NCI-H446 (cell line): ENCODE measurements at places on chromosomes 13 and 19.
A peak's percentile ranks its signal among the peaks of the same experiment; 100 is the strongest.

GRCh38 chr13:21022056-21022979 lies 39.1 kb downstream of the LATS2 start:
- DNase-seq, result no peak

DNA sequence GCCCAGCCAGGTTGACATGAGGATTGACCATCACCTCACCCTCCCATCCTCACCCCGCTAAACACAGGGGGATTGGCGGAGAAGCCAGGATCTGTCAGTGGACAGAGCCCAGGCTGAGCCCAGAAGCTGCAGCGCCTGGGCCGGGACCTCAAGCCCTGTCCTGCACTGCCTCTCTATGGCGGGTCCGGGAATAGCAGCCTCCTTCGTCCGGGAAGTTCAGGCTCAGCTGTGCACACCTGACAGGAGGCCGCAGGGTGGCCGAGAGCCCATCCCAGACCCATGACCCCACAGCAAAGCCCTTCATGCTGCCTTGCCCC lies 67.8 kb downstream of the SPACA7 start:
- DNase-seq, result peak; percentile 6

DNA sequence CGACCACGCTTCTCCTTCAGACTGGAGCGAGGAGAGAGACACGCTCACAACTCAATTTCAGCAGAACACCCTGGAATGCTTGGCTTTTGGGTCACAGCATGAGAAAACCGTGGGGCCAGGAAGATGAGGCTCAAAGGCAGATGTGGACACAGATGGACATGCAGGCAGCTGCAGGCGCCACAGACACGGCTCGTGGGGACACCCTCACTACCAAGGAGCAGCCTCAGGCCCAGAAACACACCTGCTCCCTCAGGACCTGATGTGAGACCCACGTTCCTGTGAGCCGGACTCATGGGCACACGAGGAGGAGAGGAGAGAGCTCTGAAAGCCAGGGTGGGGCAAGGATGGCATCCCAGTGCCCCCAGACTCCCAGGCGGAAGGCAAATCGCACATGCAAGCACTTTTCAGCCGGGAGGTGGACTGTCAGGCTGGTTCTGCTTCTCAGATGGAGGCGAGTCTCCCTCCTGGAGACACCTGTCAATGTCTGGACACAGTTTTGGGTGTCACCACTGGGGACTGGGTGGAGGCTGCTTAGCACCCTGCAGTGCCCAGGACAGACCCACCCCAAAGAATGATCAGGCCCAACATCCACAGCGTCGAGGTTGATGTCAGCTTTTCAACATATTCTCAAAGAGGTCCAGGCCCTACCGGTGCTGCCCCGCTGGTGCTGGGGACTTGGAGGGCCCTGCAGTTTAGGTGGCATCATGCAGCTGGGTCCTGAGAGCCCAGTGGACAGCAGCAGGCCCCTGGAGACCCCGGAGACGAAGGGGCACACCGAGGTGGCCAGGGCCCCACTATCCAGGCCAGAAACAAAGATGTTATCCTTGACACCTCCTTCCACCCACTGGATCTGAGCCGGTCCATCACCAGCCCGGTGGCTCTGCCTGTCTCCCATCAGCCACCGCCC lies 2.3 kb downstream of the ABHD17A start:
- DNase-seq, result no peak

- no peak for DNase-seq
Observed at GRCh38 chr13:53090461-53090860, 61.8 kb downstream of the OLFM4 start.

- DNase-seq, result no peak
Observed at GRCh38 chr13:107842562-107843180, 372.7 kb downstream of the LIG4 start.

DNA sequence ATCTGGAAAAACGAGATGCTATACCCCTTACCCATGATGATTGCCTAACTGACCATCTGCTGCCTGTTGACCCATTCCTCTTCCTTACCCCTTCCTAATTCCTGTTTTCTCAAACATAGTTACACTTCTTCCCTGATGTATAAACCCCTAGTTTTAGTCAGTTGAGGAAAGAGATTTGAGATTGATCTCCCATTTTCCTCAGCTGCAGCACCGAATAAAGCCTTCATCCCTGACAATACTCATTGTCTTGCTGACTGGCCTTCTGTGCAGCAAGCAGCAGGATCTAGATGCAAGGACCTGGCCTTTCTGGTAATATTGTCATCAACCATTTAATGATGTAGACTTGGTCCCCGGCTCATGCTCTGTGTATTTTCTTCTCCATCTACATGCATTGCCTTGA lies 999 bp upstream of the ZNF264 start:
- DNase-seq, result no peak

GRCh38 chr19:495402-496111 lies 729 bp upstream of the MADCAM1 start:
- DNase-seq, result peak; percentile 43

- DNase-seq, result no peak
Observed at GRCh38 chr13:104895521-104895920, 1639.9 kb downstream of the EFNB2 start.

GRCh38 chr13:74067818-74068217 lies 66.4 kb downstream of the KLF12 start:
- DNase-seq, result no peak

DNA sequence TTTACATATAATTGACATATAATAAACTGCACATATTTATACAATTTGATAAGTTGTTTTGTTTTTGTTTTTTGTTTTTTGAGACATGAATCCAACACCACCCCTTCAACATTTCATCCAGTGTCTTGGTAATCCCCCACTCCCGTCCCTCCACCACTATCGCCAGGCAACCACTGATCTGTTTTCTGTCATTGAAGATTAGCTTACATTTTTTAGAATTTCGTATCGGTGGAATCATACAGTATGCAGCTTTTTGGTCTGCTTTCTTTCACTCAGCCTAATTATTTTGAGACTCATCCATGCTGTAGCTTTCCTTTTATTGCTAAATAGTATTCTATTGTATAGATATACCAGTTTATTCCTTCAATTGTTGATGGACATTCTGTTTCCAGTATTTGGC lies 94.1 kb upstream of the FRY start:
- DNase-seq, result no peak

GRCh38 chr13:71829547-71829946 lies 37.5 kb downstream of the DACH1 start:
- no peak for DNase-seq

DNA sequence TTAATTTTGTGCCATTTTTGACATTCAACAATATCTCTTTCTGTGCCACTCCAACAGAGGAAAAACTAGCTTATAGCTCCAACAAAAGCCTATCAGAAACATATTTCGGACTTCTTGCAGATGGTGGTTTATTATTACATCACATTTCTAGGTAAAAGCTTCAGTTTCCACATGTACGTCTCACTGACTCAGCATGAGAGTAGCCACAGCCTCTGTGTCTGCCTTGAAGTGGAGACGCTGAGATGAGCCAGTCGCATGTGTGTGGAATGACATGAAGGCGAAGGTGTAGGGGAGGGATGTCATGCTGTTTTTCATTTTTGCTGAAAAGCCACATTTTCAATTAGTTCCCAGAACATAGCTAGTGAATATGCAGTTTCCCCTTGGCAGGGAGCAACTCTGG lies 598.6 kb downstream of the EFNB2 start:
- DNase-seq, result no peak

DNA sequence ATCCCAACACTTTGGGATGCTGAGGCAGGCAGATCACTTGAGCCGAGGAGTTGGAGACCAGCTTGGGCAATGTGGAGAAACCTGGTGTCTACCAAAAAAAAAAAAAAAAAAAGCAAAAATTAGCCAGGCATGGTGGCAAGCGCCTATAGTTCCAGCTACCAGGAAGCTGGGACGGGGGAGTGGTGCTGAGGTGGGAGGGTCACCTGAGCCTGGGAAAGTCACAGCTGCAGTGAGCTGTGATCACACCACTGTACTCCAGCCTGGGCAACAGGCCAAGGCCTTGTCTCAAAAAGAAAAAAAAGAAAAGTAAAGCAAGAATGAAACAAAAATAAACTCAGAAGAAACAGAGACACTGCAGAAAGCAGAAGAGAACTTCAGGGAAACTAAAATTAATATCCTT lies 31.6 kb downstream of the MTRF1 start:
- no peak for DNase-seq

- no peak for DNase-seq
Observed at GRCh38 chr13:26476782-26477142, 80.7 kb upstream of the WASF3 start.

GRCh38 chr13:109131698-109132257 lies 502.4 kb downstream of the MYO16 start:
- no peak for DNase-seq

DNA sequence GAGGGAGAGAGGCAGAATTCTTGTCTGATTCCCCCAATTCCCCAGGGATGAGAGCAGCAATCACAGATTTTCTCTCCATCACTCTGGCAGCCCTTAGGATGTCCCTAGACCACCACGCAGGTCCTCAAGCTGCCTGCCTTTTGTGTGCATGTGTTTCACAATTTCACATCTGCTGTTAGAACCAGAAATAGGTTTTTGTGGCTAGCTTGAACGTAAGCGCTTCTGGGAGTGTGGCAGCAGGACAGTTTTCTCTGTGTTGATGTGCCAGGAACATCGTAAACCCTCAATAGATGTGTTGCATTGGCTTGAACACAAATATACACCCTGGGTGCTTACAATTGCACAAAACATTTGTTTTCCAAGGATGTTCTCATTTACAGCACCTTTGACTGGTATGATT lies 78.8 kb upstream of the TMTC4 start:
- DNase-seq, result no peak

GRCh38 chr13:50168786-50169185 lies 153.5 kb downstream of the KCNRG start:
- no peak for DNase-seq

DNA sequence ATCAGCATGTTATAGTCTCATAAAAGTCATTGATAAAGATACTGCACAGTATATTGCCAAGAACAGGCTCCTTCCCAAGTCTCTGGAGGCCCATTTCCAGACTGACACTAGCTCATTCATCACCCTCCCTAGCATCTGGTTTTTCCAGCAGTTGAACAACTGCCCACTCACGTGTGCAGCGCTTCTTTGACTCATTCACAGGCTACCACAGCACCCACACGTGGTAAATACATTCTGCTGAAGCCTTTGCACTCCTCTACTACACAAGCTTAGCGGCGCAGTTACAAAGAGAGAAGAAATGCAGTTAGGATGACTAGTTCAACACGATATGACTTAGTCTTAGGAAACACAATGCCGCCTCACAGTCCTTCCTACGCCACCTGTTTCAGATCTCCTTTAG lies 87.7 kb downstream of the DOCK9 start:
- DNase-seq, result no peak

GRCh38 chr13:111115061-111115964 lies at the start of gene ARHGEF7:
Gene ARHGEF7, plus strand, starts transcription at chr13:111115310. Its CDS starts 217 bp downstream, at chr13:111115527.
- DNase-seq, result no peak

DNA sequence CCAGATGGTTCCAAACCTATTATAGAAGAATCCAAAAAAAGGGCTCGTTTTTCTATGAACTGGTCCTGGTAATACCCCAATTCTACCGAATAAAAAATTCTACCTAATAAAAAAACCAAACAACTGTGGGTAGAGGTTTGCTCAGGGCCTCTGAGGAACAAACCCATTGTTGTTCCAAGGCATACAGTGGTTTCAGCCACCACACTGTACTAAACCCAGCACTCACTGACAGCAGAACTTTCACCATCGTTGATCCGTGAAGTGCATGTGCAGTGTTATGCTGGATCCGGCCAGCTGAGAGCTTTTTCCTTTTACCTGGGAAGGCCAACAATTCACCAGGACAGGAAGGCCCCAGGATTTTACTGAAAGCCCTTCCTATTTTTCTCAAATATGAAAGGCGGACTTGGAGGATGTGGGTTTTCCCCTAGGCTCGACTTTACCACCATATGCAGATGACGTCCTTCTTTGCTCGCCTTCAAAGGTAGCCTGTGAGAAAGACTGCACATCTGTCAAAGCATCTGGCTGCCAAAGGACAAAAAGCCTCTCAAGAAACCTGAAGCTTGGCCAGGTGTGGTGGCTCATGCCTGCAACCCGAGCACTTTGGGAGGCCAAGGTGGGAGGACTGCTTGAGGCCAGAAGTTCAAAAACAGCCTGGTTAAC lies 7.2 kb upstream of the PABPC3 start:
- DNase-seq, result no peak

DNA sequence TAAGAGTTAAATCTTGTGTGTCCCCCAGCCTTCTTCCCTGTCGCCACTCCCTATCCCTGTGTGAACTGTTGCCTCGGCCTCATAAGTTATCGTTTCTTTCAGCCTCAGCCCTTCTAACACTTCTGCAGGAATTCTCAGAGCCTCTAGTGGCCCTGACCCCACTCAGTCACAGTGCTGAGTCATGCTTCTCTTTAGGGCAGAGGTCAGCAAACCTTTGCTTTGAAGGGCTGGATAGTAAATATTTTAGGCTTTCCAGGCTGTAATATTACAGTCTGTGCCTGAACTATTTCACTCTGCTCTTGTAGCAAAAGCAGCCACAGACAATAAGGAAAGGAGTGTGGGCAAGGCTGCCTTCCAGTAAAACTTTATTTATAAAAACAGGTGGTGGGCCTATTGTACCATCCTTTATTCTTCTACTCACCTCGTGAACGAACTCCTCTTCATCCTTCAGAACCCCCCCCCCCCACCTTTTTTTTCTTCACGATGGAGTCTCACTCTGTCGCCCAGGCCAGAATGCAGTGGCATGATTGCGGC lies 22.1 kb downstream of the MYO9B start:
- no peak for DNase-seq

DNA sequence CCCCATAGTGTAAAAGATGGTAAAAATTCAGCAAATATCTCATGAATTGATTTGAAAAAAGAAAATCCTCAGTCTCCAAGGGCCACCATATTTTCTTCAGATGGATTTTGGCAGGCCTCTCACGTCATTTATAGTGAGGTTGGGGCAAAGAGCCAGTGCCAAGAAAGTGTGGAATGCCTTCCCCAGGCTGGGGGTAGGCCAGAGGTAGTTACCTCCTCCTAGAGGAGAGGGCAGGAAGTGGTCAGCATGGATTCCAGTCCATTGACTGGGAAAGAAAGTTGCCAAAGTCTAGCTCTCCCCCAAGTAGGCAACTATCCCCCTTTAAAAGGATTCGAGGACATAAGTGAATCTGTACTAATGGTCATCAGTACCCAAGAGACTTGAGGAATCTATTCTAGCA lies 68.4 kb upstream of the KCTD4 start:
- no peak for DNase-seq

- DNase-seq, result no peak
Observed at GRCh38 chr13:106178816-106179215, 356.6 kb downstream of the EFNB2 start.

DNA sequence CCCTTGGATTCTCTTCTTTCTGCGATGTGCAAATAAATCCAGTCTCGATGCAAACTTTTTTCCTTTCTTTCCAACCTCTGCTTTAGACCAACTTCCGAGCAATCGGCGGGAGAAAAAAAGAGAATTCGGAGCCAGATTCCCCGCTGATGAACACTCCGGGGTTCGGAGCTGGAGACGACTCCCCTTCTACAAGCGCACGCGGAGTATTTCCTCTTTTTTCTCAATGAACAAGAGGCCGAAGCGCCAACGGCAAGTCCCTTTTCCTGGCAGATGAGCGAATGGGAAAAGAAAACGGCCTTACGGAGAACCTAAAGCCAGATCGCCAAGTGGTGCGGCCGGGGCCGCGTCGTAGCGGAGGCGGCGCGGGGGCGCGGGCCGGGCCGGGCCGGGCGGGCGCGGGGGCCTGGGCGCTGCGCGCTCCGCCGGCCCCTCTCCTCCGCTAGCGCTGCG lies 250 bp downstream of the SPRY2 start:
- DNase-seq, result no peak
